ENCODE measurements at places on chromosomes 11 and 22.

- DNase-seq: no peak
Observed at GRCh38 chr11:34329876-34330275, 27.9 kb downstream of the ABTB2 start.

DNA sequence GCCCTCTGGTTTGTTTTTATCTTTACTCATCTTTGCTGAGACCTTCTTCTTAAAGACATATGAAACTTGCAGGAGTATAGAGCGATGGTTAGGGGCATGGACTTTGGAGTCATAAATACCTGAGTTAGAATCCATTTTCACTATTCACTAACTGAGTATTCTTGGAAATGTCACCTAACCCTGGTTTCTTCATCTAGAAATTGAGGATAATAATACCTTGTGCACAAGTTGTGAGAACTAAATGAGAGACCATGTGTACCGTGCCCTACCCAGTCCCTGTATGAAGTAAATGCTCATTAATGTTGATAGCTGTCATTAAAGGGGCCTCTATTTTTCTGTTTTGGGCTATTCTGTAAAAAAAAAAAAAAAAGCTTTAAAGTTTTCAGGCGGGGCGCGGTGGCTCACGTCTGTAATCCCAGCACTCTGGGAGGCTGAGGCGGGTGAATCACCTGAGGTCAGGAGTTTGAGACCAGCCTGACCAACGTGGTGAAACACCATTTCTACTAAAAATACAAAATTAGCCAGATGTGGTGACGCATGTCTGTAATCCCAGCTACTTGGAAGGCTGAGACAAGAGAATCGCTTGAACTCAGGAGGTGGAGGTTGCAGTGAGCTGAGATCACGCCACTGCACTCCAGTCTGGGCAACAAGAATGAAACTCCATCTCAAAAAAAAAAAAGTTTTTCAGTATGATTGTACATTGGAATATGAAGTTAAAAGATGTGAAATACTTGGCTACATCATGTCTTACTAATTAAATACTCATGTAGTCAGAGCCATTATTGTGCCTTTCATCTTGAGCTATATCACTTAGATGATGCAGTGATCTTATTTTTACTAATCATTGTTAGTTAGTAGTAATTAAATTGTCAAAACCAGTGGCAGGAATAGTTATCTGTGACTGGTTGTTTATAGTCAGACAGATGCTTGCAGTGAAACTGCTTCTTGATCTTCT is 95.0 kb downstream of the AMOTL1 start:
- no peak for DNase-seq

GRCh38 chr22:44281768-44282637 is 30.7 kb downstream of the SHISAL1 start:
- no peak for DNase-seq

DNA sequence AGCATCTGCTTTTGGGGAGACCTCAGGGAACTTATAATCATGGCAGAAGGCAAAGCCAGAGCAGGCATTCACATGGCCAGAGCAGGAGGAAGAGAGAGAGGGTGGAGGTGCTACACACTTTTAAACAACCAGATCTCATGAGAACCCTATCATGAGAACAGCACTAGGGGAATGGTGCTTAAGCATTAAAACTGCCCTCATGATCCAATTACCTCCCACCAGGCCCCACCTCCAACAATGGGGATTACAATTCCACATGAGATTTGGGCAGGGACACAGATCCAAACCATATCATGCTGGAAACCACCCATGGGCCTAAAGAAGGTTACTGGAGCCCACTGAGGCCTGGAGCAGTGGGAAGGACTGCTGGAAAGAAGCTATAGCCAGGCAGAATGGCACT is 66.9 kb upstream of the CHST1 start:
- no peak for DNase-seq

- DNase-seq: no peak
Observed at GRCh38 chr11:64728757-64729365, 5.9 kb upstream of the NRXN2 start.

DNA sequence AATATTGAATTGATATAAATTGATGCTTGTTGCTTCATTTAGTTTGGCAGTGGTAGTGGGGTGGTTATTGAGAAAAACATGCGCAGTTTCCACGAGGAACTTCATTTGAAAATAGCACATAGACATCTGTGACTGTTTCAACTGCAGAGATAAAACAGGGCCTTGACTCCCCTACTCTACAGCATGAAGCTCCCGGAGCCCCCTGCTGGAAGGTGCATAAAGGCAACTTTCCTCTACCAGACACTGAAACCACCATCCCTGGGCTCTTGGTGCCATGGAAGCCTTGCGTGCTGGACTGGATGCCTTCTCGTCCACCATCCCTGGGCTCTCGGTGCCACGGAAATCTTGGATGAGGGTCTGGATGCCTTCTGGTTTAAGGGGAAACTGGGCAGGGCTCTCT is 195.9 kb downstream of the CSNK2A3 start:
- peak; percentile 15 for DNase-seq

- DNase-seq: no peak
Observed at GRCh38 chr11:724778-725386, 18.9 kb downstream of the EPS8L2 start.

GRCh38 chr22:18994701-18995326 is 58.7 kb upstream of the PRODH start:
- no peak for DNase-seq

- DNase-seq: no peak
Observed at GRCh38 chr22:25694196-25694907, 47.6 kb upstream of the MYO18B start.

- DNase-seq: no peak
Observed at GRCh38 chr11:88814076-88814475, 251.7 kb downstream of the GRM5 start.

GRCh38 chr11:30452114-30452513 is 129.2 kb downstream of the ARL14EP start:
- DNase-seq: no peak

GRCh38 chr11:83571302-83571701 is 285.1 kb upstream of the CCDC90B start:
- DNase-seq: no peak

DNA sequence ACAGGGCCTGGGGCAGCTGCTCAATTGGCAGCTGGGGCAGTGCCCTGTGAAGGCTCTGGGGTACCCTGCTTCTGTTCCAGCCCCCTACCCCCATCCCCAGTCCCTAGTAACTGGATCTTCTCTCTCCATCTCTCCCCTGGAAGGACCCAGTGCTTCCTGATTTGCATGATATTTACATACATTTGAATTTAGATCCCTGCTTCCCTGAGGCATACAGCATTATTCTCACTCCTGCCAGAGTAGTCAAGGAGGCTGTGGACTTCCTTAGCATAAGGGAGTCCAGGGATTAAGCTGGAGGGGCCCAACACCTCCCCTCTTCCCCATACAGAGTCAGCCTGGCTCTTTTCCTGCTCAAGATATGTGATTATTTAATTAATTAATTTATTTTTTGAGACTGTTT is 24.7 kb downstream of the TEF start:
- DNase-seq: no peak

DNA sequence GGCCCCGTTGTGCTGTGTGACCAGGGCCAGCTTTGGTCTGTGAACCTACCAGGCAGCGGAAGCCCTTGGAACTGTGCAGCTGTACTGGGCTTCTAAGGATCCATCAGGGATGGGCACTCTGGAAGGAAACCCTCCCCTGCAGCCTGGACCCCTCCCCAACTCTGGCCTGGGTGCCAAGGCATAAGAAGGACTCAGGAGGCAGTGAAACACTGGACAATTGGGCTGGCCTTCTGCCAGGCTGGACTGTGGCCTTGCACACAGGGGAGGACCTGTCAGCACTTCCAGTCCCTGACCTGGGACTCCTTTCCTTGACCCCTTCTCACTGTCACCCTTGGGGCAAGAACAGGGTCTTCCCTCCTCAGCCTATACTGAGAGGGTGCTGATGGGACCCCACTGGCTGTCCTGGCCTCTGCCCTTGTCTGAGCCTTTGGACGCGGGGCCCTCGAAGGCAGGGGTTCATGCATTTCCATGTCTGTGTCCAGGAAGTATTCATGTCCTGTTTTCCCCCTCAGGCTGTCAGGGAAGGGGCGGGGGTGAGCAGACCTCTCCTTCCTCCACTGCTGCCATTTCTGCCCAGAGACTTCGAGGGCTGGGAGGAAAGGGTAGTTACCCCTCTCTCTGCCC is 39.6 kb downstream of the PDE2A start:
- no peak for DNase-seq

GRCh38 chr11:9228091-9228490 is 37.1 kb downstream of the DENND5A start:
- no peak for DNase-seq

- DNase-seq: no peak
Observed at GRCh38 chr11:61955422-61956135, 5.4 kb downstream of the BEST1 start.

GRCh38 chr11:46521961-46522681 is 71.7 kb downstream of the AMBRA1 start:
- no peak for DNase-seq

DNA sequence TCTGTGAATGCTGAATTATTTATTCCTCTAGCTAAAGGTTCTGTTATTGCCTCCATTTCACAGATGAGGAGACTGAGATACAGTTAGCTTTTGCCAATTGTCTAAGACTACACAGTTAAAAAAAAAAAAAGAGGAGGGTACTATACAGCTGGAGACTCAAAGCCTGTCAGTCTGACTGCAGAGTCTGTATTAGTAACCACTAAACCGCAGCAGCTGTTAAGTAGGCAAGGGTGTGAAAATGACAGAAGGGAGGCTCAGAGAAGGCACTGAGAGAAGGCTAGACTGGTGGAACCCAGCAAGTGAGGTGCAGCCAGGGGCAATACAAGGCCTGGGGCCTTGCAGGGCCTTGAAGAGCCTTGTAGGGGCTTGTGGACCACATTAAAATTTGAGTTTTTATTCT is 181.2 kb downstream of the CSNK2A3 start:
- DNase-seq: no peak

- DNase-seq: no peak
Observed at GRCh38 chr11:10645212-10645795, 48.3 kb downstream of the IRAG1 start.

GRCh38 chr22:22348127-22348814 is 103.7 kb downstream of the VPREB1 start:
- DNase-seq: no peak

GRCh38 chr11:83725269-83725560 is 439.0 kb upstream of the CCDC90B start:
- DNase-seq: no peak

DNA sequence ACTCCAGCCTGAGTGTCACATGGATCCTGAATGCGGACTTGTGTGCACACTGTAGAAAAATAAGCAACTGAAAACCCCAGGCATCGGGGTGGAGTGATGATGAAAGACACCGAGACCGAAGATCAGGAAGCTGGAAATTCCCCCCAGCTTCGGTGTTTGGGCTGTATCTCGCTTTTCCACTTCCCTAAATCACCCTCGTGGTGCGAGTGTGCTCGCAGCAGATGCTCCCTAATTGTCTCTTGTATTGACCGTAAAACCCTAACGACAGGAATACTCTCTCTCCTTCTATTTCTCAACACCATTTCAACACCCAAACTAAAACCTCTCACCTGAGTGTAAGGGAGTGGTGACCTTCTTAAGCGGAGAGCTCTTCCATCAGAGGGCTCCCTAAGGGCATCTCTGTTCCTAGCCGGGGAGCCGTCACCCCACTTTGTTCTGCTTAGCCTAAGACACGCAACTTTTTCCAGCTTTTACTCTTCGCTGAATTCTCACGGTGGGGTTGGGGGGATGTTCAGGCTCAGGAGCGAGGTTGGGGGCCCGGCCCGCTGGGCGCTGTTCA is 635 bp upstream of the GRK3 start:
- no peak for DNase-seq

- no peak for DNase-seq
Observed at GRCh38 chr22:27278946-27279345, 522.6 kb downstream of the MN1 start.

- DNase-seq: no peak
Observed at GRCh38 chr11:99257131-99257530, 236.4 kb downstream of the CNTN5 start.

DNA sequence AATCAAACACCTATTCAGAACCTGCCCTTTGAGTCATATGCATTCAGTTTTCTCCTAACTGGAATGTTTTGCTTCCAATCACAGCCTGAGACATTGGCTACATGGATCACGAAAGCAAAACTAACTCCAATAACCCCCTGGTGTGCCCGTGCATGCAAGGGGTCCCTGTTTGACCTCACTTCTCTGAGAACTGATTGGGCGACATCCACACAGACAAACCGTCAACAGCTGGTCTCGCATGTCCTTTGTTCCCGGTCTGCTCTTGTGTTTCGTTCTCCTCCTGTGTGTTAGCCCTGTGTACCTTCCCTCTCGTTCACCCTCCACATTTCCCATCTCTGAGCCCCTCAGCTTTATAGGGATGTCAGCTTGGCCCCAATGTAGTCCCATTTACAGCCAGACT is 67.2 kb upstream of the TTC12 start:
- DNase-seq: no peak

DNA sequence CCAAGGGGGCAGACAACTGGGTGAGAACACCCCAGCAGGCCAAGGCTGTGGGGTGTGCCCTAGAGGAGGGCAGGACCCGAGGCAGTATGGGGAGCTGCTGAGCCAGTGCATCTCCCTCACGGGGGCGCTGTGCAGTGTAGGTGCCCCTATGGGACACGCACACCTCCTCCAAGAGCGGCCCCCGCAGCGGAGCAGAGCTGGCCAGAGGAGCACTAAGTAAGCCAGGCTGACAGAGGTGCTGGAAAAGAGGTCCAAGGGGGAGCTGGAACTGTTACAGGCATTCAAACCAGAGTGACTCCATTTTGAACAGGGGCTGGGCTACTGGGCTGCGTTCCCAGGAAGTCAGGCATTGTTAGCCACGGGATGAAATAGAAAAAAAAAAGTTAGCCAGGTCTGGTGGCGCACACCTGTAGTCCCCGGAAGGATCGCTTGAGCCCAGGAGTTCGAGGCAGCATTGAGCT is 41.8 kb downstream of the TST start:
- peak; percentile 65 for DNase-seq

- no peak for DNase-seq
Observed at GRCh38 chr11:108228251-108228650, 5.4 kb downstream of the ATM start.

Data from stimulated activated CD4-positive, alpha-beta T cell treated with anti-CD3 and anti-CD28 coated beads, Interleukin-15, amount 100 ng/mL, for 1 hour (primary cell).